ENCODE measurements at places on chromosomes 6 and 20.
A peak's percentile ranks its signal among the peaks of the same experiment; 100 is the strongest.

DNA sequence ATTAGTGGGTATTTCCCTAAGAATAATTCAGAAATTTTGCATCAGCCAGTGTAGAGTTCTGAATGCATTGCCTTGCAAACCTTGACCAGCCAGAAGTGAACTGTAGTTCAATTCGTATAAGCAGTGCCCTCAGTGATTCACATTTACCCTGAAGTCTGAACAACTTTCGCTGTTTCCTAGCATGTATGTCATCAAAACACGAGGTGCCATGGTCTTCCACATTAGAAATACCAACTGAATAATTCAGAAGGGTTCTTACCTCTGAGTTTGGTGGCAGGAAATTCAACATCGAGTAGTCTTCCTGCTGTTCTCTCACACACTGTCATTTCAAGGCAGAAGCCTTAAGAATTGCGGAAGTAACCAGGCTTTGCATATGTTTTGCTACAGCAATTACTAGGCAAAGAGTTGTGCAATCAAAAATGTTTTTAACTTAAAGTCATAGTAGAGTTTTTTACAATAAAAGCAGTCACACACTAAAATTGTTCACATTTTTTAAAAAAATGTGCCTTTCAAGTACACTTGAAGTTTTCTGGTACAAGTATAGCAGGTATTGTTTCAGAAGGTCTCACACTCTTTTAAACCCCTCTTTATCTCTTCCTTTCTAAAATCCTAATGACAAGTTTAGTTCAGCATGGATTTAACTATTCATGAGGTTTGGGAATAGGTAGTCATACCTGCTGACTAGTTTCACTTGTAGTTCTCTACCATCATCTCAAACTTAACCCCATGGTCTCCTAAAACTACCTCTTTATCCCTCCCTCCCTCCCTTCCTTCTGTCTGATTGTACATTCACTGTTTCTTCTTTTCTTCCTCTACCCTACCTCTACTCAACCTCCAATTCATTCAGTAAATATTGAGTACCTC lies 118.3 kb downstream of the STXBP5 start:
- DNase-seq: peak; percentile 6

DNA sequence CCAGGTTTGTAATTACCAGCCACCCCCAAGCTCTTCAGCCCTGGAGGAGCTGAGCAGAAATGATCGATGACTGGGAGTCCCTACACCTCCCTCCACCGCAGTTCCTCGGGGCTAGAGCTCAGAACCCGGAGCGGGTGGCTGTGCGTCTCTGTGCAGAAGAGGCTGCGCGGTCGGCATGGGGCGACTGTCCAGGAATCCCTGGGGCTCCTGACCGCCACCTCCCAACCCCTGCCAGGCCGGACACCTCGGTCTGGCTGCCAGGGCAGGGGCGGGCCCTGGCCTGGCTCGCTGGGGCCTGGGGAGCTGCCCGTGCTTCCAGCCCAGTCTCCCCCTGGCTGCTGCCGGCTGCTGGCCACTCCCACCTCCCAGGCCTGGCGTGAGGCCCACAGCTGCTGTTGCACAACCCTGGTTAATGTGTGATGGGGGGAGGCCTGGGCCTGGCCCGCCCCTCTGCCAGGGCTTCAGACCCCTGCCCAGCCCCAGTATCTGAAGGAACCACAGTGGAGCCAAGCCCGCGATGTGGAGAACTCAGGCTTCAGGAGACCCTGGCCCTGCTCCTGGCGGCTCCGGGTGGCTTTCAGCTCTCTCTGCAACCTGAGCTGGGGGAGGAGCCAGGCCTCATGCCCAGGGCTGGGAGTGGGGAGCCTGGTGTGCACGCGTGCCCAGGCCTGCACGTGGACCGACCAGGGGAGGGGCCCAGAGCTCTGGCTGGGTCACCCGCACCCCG lies 1.2 kb downstream of the SLC2A4RG start:
- no peak for DNase-seq

- no peak for DNase-seq
Measured at GRCh38 chr20:58788896-58789544, 61.7 kb downstream of the GNAS-AS1 start.

DNA sequence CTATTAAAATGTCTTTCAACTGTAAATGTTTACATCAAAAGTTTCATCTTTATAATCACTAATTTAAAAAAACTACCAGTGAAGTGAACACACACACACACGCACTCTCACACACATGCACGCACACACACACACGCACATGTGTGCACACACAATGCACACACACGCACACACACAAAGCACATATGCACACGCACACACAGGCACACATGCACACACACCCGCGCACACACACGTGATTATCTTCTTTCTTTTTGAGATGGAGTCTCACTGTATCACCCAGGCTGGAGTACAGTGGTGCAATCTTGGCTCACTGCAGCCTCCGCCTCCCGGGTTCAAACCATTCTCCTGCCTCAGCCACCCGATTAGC lies 80.0 kb upstream of the FRMD1 start:
- no peak for DNase-seq

DNA sequence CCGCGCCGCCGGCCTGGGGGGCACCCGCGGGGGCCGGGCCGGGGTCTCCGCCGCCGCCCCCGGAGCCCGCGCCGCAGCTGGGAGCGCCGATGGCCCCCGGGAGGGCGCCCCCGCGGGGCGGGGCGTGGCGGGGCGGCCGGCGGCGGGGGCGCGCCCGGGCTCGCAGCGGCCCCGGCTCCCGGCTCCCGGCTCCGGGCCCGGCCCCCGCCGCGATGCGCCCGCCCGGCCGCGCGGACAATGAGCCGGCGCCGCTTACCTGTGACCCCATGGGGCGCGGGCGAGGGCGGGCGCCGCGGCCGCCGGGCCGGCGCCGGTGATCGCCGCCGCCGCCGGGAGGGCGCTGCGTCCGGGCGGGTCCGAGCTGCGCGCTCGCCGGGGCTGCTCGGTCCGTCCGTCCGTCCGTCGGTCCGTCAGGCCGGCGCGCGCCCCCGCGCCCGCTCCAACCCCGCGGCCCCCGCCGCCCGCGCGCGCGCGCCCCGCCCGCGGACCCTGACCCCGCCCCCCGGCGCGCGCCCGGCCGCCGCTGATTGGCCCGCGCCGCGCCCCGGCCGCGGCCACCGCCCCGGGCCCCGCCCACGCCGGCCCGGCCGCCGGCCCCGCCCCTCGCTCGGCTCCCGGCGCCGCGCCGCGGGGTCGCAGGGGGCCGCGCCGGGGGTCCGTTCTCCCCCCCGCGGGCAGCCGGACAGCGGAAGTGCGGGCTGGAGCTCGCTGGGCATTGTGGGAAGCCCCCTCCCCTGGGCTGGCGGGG lies at the start of gene ZBTB46:
TSS of gene ZBTB46 (minus strand) at position 424 of the 748 bp plus-strand sequence. CDS start 40,507 bp downstream, outside the sequence.
- no peak for DNase-seq

DNA sequence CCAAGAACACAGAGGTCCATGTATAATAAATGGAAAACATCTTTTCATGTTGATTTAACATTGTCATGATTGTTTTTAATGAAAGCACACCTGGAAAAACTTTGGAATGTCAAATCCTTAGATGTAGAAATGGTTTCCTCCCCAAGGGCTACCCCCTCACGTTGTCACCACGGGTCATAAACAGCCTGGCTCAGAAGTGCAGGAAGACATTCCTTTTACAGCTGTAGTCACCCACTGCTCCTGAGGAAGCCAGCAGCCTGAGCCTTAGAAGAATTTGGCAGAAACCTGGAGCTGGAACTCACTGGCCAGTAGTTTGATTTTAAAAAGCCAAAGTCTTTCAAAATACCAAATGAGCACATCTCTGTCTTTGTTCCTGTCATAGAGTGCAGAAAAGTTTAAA lies 23.7 kb downstream of the ADGRF5 start:
- DNase-seq: no peak

All from activated CD4-positive, alpha-beta T cell treated with anti-CD3 and anti-CD28 coated beads, Interleukin-2, amount 50 U/mL, for 24 hours (primary cell).